ENCODE measurements at places on chromosomes 13 and 19.

GRCh38 chr13:73765651-73766384 is 368.4 kb downstream of the KLF12 start:
- DNase-seq: peak; percentile 92

GRCh38 chr13:62887046-62887445 is 1471.4 kb upstream of the PCDH20 start:
- DNase-seq: no peak

GRCh38 chr13:27076421-27076820 is 95.2 kb downstream of the USP12 start:
- no peak for DNase-seq

DNA sequence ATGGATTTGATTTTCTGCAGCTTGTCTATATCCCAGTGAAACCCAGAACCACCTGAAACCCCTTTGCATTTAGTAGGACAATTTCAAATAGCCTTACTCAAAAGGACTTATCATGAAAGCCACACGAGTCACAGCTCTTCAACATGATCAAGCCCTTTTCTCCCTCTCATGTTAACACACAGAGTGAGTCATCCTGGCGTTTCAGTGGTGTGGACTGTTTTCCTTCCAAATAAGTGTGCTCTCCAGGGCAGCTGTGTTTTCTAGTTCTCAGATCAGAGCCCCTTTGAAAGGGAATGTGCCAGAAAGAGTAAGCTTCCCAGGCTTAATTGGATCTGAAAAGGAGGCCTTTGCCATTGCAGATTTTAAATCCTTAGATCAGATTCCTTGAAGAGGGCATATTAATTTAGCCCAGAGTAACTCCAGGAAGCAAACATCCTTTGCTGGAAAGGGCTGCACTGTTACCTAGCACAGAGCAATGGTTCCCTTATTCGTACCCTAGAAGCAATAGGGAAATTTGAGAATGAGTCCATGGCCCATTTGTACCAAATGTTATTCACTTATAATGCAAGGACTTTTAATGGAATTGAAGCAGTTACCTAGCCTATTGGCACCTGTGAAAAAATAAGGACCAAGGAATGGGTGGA is 51.3 kb downstream of the ERICH6B start:
- DNase-seq: no peak

DNA sequence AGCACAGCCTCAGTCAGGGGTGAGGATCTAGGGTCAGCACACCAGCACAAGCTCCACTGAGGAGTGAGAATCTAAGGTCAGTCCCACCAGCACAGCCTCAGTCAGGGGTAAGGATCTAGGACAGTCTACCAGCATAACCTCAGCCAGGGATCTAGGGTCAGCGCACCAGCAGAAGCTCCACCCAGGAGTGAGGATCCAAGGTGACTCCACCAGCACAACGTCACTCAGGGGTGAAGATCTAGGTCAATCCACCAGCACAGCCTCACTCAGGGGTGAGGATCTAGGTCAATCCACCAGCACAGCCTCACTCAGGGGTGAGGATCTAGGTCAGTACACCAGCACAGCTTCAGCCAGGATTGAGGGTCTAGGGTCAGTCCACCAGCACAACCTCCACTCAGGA is 64.5 kb downstream of the RAB20 start:
- DNase-seq: no peak

DNA sequence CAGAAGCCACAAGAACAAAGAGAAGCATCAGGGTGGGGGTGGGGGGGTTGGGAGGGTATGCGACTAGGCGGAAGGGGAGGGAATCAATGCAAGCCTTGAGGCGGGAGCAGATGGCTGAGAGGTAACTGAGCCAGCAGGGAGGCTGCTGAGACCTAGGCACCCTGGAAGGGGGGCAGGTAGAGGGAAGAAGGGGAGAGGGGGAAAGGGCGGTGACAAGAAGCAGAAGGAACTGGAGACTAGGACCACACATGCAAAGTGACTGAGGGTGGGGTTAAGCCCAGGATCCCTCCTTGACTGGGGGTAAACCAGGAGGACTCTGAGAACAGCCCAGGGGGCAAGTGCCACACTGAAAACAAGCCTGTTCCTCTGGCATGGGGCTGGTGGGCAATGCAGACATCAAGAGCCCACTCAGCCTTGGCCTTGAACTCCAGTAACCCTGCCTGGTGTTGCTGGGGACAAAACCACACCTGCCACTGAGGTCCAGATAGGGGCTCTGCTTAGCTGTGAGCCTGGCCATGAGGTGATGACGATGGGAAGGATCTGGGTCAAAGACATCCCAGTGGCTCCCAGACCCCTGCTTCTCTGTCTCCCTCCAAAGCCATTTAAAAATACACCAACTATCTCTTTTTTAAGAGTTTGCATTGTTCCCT is 20.3 kb downstream of the OPA3 start:
- DNase-seq: no peak

DNA sequence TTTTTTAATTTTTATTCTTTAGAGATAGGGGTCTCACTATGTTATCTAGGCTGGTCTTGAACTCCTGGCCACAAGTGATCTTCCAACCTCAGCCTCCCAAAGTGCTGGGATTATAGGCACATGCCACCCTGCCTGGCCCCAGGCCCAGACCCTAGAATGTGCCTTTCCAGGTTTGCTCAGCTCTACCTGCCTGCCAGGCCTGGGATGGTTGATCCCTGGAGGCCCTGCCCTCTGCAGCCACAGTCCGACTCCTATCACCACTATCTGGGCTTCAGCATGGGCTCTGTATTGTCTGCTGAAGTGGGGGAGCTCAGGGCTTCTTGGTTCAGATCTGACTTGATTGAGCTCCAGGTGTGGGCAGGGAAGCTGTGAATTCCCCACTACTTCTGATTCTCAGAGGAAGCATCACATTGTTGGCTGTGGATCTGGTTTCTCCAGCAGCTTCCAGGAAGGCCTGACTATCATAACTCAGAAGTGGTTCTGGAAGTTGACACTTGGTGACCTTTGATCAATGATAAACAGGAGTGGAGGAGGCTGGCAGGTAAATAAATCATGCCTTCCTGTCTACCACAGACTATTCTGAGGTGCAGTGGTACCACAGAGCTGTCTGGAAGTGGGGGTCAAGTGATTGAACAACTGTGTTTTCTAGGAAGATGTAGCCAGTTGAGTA is 71.9 kb downstream of the OLFM4 start:
- DNase-seq: no peak

GRCh38 chr19:17063428-17063827 is 11.8 kb downstream of the HAUS8 start:
- DNase-seq: no peak

GRCh38 chr13:108069521-108070210 is 145.7 kb downstream of the LIG4 start:
- no peak for DNase-seq

Data from heart left ventricle (tissue), 16 donors.